ENCODE measurements at places on chromosomes 2 and 18. TPM values are rescaled to one million over a fixed set of nuclear protein-coding genes. Genes with fewer than 3 reads are reported as not detected.

ACVR1C gene
- 0.74 TPM for total RNA-seq

IL1B gene
- not detected for total RNA-seq

ANTXR1 gene
- total RNA-seq: 200 TPM

CNTNAP5 gene
- total RNA-seq: 11.8 TPM

RGPD5 gene
- 29.0 TPM for total RNA-seq

TGFA gene
- 0.31 TPM for total RNA-seq

PLB1 gene
- total RNA-seq: 1.3 TPM

TUBA3D gene
- total RNA-seq: 0.38 TPM

CFC1 gene
- total RNA-seq: 1.7 TPM

GRHL1 gene
- total RNA-seq: 1.5 TPM

PMAIP1 gene
- 31.5 TPM for total RNA-seq

TMEM17 gene
- total RNA-seq: 3.5 TPM

MAP2 gene
- 402 TPM for total RNA-seq

SLC9A4 gene
- total RNA-seq: 2.9 TPM

GKN1 gene
- not detected for total RNA-seq

Data from motor neuron (in vitro differentiated cells).